T-helper 2 cell (primary cell): ENCODE measurements at places on chromosomes 5 and 9.
A peak's percentile ranks its signal among the peaks of the same experiment; 100 is the strongest.

- no peak for DNase-seq
Observed at GRCh38 chr5:64000096-64000495, 37.9 kb upstream of the HTR1A start.

- DNase-seq, result no peak
Observed at GRCh38 chr9:93097511-93098201, 1.6 kb downstream of the CARD19 start.

- DNase-seq, result no peak
Observed at GRCh38 chr9:128552744-128553440, 505 bp downstream of the SPTAN1 start.

- peak; percentile 97 for DNase-seq
Observed at GRCh38 chr9:69180670-69181069, 6.6 kb downstream of the TJP2 start.

DNA sequence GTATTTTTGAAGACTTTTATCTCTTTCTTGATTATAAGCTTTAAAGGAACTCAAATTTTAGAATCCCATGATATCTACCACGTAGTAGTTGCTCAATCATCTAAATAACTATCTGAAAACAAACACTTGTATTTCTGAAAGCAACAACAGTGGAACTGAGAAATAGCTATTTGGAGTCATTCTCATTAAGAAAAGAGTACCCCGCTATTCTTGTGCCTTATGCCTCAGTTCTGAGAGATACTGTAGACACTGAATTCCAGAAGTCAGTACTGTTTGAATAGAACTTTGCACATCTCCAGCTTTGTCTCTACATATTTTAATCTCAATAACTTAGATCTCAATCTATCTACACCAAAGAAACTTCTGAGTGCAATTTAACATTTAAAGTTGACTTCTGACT lies 11.4 kb downstream of the CHD1 start:
- DNase-seq, result no peak

DNA sequence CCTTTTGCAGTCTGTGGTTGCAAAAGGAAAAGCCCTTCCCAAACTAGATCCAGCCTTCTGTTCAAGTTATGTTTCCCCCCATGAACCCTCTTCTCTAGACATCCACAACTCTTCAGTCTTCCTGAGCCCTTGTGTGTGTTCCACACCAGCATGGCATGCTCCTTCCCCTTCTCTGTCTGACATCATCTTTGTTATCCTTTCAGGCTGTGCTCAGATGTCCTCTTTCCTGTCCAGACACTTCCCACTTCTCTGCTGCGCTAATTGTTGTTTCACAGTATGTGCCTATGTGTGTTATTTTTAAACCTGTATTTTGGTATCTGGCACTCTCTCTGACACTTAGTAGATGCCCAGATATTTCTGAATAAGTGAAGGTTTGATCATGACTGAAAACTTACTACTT lies 38.2 kb downstream of the FOCAD start:
- DNase-seq, result no peak

- no peak for DNase-seq
Observed at GRCh38 chr5:58871648-58872242, 288.9 kb downstream of the RAB3C start.

- DNase-seq, result no peak
Observed at GRCh38 chr9:78306222-78307076, 9.5 kb downstream of the PSAT1 start.

GRCh38 chr9:30522061-30522460 lies 1862.4 kb upstream of the ACO1 start:
- no peak for DNase-seq

DNA sequence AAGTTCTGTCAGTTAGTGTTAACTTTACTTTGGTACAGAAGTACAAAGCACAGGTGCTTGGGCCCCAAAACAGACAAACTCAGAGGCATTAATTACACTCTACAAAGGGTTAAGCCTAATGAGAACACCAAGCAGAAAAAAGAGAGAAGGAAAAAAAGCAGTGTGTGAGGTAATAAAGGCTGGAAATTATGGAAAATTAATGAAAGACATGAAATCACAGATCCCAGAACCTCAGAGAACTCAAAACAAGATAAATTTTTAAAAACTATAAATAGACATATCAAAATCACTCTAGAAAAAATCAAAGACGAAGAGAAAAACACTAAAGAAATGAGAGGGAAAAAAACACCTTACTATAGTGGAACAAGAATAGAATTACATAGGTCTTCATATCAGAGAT lies 354.2 kb upstream of the ADAMTS16 start:
- no peak for DNase-seq

DNA sequence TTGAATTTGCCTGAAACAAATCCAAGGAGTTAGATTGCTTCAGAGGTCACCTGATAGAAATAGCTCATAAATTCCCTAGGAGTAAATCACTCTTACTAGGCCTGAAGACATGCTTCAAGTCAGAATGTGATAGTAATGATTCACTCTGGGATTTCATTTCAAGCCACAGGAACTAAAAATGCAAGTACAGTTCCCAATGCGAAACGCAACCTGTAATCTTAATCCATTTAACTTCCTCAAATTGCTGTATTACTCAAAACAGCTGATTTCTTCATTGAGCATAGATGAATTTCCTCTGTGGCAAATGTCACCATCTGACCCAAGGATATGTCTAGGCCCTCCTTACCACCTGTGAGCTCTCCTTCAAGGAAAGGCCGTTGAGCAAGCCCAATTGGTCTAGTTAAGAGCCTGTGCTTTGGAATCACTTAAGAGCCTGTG lies 32.1 kb upstream of the IL6ST start:
- DNase-seq, result no peak

GRCh38 chr5:73902327-73903051 lies 276.5 kb downstream of the ARHGEF28 start:
- DNase-seq, result no peak

DNA sequence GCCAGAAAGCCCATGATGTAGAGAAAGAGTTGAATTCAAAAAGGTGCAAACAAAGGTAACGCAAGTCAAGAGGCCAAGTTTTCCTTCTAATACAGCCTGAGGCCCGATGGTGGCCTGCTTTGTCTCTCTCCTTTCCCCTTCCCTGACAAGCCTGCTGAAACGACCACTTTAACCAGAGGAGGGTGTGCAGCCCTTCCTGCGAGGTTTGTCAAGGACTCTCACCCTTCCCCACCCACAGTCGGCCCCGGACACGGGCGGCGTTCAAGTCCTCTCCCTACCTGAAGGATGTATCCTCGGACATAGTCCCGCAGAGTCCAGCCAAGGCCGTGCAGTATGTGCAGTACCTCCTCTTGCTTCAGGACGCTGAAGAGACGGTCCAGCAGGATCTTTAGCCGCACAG lies 318.2 kb downstream of the BNC2 start:
- DNase-seq, result no peak

DNA sequence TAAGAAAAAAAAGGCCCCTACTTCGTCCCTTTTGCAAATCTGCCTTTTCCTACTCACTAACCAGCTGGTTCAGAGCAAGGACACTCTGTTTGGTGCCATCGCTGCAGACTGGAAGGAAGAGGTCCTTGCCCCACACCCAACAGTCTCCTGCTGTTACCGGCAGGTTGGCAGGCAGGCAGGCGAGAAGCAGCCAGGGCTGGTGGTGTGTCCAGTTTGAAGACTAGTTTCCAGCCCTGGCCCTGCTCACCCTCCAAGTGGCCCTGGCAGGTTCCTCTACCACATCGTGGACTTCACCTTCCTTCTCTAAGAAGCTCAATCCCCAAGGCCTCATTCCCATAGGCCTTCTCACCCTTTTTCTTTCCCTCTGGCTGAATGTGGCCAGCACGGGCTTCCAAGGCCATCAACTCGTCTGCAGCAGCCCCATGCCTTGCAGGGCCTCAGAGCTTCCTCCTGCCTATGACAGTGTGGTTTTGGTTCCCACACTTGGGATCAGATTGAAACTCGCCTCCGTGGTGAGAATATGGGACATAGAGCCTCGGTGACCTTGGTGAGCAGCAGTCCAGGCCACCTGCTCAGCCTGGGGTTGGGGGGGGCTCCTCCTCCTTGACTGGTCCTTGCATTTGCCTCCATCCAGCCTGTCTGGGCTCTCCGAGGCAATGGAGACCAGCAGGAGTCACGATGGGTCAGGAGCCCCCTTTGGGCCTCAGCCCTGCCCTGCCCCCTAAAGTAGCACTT lies 22.9 kb downstream of the TGFBI start:
- no peak for DNase-seq

DNA sequence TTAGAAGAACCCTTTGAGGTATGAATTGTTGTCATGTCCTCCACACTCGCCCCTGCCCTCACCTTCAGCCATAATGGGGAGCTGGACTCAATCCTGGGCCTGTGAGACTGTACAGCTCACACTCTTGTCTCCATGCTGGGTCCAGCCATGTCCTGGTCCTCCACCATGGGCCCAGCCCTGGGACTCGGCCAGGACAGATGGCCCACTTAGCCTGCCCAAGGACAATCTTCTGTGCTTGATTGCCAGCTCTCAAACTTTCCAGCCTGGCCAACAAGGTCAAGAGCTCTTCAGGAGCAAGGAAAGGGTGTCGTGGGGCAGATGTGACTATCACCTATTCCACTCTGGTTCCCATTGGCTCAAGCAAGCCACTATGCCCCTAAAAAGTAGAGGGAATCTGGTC lies 90.8 kb downstream of the HRH2 start:
- DNase-seq, result no peak

GRCh38 chr5:159560088-159560487 lies 229.8 kb upstream of the IL12B start:
- DNase-seq, result no peak

DNA sequence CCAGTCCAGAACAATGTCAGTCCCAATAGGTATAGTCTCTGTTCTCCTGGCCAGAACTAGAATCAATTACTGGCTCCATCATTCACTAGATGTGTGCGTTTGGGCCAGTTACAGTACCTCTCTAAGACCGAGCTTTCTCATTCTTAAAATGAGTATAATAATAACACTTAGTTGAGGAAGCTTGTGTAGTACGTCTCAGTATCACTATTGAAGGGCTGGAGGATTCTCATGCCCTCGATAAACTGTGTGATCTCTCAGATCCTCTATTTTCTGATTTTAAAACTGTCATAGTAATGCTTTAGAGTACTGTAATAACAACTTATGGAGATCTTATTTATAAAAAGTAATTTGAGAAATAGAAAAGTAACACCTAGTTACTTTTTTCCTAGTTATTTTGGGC lies 50.7 kb downstream of the CDKN2A start:
- DNase-seq, result no peak

- DNase-seq, result no peak
Observed at GRCh38 chr5:32740651-32741050, 29.5 kb downstream of the NPR3 start.

GRCh38 chr5:132363431-132364112 lies 5.9 kb upstream of the SLC22A5 start:
- DNase-seq, result no peak

GRCh38 chr5:179259731-179260323 lies 85.4 kb downstream of the ADAMTS2 start:
- no peak for DNase-seq

DNA sequence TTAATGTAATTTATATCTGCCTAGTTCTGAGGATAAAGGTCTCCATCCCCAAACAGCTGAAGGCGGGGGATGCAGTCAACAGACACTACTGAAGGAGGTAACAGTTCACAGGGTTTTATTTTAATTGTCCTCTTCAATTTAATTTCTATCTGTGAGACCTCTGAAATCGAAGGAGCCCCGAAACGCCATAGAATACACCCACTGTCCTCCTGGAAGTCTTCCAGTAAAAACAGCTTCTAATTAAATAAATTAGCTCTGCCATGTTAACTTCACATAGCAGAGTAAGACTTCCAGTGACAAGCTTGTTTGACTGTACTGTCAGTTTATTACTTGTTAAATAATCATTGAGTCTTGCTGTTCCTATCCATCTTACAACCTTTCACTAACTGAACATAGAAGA lies 193.5 kb downstream of the SEC61B start:
- no peak for DNase-seq

DNA sequence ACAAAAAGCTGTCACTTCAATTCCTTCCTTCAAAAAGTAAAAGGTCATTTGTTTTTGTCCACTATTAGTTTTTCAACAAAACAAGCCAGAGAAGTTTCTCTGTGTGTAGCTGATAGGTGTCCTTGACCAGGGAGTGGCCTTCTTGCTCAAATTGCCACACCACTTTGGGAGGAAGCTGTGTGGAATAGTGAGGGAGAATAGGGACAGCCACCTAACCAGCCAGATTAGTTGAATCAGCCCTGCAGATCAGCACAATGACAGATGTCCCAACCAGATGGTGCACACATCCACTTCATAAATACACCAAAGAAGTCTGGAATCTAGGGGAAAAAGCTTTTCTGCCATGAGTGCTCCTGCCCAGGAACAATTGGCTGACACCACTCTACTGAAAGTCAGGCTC lies 37.2 kb downstream of the NREP start:
- DNase-seq, result no peak

DNA sequence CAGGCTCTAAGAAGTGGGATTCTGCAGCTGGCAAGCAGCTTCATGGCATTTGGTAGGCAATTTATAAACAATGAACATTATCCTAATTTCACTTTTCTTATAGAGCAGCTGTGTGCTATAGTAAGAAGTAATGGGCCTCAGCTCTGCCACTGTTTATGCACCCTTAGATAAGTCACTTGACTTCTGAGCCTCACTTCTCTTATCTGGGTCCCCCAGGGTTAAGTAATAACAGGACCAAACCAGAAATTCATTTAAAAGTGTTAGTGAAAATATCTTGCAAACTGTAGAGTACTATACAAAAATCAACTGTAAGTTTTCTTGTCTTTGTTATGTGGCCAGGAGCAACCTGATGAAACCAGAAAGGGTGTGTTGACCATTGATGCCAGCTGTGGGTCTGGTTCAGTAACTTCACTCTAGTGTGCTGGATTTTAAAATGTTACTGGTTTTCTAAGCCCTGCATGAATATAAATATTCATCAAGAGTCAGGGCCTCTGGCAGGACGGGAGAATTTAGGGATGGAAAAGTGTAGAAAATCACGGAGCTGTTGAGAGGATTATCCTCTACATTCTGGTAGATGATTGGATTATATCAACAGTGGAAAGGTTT lies 24.2 kb downstream of the TNFAIP8 start:
- DNase-seq, result no peak

DNA sequence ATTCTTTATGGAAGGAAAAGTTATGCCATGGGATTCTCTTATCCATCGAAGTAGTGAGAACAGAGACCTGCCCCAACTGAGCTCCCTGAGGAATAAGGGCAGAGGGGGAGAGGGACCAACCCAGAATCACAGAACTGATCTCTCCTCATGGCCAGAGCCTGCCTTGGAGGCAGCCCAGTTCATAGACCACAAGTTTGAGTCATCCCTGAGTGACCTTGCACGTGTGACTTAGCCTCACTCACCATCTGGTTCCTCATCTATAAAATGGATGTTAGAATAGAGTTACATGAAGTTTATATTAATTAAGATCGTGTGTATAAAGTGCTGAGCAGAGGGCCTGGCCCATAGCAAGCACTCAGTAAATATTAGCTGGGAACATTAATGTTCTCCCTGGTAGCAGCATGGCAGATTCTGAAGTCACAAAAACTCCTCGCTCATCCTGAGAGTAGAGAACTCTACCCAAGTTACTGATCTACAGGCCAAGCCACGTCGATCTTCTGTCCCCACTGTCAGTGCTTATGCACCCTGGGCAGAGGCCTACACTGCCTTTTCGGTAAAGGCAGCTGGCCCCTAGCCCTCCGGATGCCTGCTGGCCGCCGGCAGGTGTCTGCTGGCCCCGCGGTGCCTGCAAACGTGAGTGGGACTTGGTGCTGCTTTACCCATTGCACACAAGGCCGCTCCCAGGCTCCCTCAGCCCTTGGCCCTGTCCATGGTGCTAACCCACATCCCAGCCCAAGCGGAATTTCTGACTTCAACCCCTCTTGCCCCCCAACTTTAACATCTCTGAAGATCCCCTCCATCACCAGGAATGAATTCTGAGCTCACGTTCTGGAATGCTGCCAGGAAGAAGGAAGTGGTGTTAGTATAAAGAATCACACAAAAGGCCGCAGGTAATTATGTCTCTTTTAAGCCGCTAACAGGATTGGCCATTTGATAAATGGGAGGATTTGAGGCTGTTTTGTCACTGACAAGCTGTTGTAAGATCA lies 61.1 kb upstream of the ARAP3 start:
- DNase-seq, result no peak
